ENCODE measurements at places on chromosomes 3 and 15.
A peak's percentile ranks its signal among the peaks of the same experiment; 100 is the strongest.

- DNase-seq, result no peak
Measured at GRCh38 chr3:126988451-126989021, 5.6 kb downstream of the PLXNA1 start.

GRCh38 chr3:27228805-27229204 lies 140.4 kb downstream of the NEK10 start:
- no peak for DNase-seq

DNA sequence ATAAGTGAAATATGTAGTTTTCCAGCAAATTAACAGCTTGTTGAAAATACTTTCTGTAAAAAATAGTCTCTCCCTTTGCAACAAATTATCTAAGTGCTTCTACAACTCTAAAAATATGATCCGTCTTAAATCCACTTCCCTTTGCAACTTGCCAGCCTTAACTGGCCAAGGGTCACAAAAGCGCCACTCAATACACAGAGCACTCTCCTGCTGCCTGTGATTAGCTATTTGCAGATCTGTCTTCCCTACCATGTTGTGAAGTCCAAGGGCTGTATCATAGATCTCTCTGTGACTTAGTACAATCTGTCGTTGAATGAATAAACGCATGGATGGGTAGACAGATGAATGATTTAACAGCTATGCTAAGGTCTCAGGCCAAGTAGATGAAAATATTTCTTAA lies 76.2 kb downstream of the ITGB5 start:
- DNase-seq, result no peak

DNA sequence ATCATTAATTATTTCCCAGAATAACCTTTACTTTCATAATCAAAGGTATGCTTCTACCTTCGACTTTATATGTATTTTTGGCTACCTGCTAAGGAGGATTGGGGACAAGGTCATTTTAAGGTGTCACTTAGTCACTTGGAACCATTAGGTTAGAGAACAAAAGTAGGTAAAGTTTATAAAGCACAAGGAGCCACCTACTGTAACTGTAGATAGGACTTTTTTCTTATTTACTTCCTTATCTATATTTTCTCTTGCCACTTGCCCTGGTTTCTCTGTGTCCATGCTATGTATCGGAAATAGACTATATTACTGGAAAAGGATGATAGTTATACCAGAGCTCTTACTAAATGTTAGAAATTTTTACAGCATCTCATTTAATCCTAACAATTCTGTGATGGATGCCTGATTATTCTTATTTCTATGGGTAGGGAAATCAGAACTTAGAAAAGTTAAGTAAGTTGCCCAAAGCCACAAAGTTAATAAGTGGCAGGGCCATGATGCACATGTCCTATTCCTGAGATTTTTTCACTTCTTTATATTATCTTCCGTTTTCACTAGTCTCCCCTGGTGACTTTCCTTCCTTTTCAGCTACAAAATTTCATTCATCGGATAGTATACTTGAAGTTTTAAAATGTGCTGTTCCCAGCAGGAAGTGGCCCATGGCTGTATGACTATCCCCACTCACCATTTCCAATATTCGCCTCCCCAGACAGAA lies 132.5 kb downstream of the CMSS1 start:
- no peak for DNase-seq

GRCh38 chr3:31050296-31050695 lies 155.8 kb upstream of the GADL1 start:
- no peak for DNase-seq

DNA sequence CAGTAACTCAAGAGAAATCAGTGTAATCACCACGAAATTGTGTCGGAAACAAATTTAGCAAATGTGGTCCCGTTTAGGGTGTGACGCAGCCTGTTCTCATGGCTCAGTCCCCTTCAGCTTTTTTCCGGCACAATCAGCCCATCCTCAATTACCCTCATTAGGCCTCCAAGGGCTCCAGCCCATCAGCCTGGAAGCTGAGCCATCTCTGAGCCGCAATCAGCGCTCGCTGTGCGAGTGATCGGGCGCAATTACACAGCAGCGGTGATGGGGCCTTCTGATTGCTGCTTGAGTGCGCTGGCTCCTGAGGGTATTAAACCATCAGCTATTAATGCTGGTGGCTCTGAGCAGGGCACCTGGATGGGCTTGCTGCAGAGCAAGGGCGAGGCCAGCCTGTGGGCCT lies 55.6 kb downstream of the PLXNA1 start:
- peak; percentile 22 for DNase-seq

DNA sequence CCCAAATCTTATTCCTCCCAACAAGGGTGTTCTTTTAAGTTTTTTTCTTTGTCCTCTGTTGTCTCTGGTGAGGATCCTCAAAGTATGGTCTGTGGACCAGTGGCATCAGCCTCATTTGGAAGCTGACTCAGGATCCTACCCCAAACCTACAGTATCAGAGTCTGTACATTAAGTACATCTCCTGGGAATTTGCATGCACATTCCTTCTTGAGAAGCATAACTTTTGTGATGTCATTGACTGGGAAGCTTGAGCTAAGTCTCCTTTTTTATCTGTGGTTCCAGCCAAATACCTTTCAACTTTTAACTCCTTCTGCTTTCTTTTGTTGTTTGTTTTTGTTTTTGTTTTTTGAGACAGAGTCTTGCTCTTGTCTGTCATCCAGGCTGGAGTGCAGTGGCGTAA lies 40.5 kb downstream of the ARMC8 start:
- DNase-seq, result no peak

DNA sequence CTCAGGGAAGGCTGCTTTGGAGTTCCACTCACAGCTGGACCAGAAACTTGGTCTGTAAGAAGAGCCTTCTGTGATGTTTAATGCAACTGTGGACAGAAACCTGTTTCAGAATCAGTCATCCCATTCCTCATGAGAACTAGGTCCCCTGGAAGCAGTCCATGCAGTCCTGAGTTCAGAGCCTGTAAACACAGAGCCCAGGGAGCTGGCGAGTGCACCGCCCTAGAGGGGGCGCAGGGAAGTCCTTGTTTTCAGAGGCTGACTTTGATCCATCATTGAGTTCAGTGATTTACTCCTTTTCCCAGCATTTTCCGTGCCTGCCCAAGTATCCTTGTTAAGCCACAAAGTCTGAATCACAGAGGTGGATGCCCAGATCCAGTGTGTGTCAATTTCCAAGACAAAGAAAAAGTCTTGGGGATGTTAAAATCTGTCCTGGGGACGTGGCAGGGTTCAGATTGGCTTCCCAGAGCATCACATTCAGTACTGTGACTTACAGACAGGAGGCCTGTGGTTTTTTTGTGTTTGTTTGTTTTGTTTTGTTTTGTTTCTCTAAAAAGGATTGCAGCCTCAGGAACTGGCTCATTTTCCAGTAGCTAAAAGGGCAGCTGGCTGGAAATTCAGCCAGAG lies 9.8 kb upstream of the TXNRD3 start:
- no peak for DNase-seq

- peak; percentile 70 for DNase-seq
Measured at GRCh38 chr15:83106994-83107840, at the start of gene TM6SF1. TM6SF1 (plus strand) TSS chr15:83107645; CDS start chr15:83107681, 36 bp downstream.

- DNase-seq, result no peak
Measured at GRCh38 chr3:9204253-9204992, 45.0 kb downstream of the SRGAP3 start.

- no peak for DNase-seq
Measured at GRCh38 chr3:99240700-99241099, 339.2 kb upstream of the DCBLD2 start.

DNA sequence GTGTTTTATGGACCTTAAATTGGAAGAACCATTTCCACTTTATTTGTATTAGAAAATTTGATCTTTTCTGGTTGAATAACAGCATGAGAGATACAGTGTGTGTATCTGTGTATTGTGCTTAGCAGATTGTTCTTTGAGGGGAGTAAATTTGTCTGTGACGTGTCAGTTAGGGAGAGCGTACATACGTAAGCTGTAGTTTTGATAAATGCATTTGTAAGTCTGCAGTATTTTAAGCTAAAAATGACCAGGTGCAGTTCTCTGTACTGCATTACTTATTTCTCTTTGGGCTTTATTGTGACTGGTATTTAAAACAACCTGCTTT lies 264.8 kb downstream of the ROBO2 start:
- no peak for DNase-seq

DNA sequence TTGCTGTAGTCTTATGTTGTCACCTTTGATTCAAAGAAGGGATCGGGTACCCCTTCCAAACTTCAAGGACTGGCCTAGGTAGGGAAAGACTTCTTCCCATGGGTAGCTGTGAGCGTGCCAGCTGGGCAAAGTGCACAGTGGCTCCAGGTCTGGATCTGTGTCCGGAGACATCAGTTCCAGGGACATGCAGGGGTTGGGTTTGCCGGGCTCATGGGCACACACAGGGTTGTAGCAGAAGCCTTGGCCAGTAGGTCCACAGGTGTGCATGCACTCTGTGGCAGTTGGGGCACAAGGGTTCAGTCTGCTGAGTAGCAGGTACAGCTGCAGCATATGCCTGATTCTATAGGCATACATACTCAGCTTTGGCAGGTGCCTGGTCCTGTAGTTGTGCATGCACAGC lies 111.2 kb downstream of the EFHB start:
- DNase-seq, result no peak

DNA sequence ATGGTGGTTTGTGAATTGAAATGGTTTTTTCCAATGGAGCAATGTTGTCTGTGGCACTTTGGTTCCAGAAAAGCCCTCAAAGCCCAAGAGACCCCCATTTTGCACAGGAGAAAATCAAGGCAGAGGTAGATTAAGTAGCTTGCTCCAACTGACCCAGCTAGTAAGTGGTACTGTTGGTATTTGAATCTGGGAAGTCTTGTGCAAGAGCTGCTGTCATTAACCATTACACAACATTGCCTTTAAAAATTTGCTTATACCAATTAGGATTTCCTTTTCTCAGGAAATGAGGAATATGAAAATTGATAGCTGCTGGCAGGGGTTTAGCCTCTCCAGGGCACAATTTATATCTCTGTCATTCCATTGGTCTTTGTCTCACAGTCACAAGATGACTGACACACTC lies 102.4 kb upstream of the UBE3A start:
- no peak for DNase-seq

- DNase-seq, result no peak
Measured at GRCh38 chr15:93274257-93274656, 185.2 kb upstream of the RGMA start.

DNA sequence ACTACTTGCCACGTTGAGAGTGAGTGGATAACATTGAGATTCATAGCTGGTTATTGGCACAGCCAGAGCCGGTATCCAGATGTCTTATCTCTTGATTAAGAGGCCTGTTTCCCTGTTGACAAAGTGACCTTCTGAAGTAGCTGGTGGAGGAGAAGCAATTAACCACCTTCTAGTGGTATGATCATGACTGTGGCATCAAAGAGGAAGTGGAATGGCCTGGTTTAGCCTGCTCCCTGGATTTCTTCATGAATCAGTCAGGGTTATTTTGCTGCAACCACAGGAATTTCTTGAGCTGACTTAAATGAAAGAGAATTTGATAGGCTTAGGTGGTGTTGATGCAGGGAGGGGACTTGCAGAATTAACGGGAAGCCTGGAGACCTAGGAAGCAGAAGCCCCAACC lies 398.3 kb downstream of the MFSD1 start:
- DNase-seq, result no peak

DNA sequence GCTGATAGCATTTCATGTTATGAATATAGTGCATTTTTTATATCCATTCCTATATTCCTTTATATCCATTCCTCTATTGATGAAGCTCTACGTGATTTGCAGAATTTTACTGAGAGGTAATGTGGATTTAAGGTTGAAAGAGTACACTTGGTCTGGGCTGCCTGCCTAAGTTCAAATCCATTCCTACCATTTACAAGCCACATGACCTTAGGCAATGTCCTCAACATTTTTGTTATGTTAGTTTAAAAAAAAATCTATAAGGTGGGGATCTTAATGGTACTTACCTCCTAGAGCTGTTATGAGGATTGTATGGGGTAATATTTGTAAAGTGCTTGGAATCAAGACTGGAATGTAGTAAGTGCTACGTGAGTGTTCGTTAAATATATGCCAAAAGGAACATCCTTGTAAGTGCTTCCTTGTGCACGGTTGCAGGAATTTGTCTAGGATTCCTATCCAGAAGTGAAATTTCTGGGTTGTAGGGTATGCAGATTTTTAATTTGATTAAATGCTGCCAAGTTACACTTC lies 11.2 kb upstream of the VEPH1 start:
- no peak for DNase-seq

DNA sequence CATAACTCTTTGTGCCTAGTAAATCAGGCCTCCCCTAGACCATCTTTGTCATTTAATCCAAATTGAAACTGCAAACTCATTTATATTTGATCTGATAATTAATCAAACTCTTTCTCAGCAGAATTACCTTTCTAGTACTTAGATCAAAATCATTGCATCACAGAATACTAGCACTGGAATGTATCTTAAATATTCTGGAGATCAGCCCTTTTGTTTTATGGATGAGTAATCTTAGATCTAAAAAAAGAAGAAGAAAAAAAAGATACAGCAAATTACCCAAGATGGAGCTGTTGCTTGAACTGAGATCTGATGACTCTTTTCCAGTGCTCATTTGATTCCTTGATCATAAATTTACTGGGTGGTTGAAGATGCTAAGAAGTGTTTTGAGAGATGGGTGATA lies 47.9 kb downstream of the NAALADL2 start:
- no peak for DNase-seq

GRCh38 chr3:112610121-112610520 lies 30.8 kb downstream of the CCDC80 start:
- DNase-seq, result no peak

- DNase-seq, result no peak
Measured at GRCh38 chr15:98257290-98257689, 296.8 kb downstream of the ARRDC4 start.

DNA sequence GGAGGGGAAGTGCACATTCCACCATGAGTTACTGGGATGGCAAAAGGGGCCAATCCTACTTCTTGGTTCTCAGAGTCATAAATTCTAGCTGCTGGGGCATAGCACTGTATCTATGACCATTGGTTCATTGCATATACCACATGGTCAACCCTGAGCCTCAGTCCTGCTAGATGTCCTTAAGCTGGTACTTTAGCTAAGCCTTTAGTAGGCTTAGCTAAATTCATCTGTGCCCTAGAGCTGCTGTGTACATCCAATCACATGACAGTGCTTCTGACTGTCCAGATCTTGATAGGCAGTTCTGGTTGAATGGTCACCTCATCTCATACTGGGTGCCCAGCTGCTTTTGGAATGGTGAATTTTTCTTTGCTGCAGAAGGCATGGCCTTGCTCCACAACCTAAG lies 8.2 kb downstream of the NDUFB4 start:
- DNase-seq, result no peak

DNA sequence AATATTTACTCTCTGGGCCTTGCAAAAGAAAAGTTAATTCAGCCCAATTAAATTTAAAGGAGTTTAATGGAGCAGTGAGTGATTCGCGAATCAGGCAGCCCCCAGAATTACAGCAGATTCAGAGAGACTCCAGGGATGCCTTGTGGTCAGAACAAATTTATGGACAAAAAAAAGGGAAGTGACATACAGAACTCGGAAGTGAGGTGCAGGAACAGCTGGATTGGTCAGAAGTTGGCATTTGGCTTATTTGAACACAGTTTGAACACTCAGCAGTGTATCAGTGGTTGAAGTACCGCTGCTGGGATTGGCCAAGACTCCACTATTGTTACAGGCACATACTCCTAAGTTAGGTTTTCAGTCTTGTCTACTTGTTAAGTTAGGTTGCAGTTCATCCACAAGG lies 145.0 kb upstream of the GAP43 start:
- no peak for DNase-seq
